Small intestine (tissue), 16 donors: ENCODE measurements at places on chromosomes 6 and 20.
A peak's percentile ranks its signal among the peaks of the same experiment; 100 is the strongest.

- DNase-seq: peak; percentile 49
Observed at GRCh38 chr6:108714101-108714765, 134.0 kb upstream of the ARMC2 start.

GRCh38 chr6:154591234-154591633, 80.7 kb upstream of the CNKSR3 start:
- DNase-seq: peak; percentile 49

GRCh38 chr20:38855356-38855755, 49.9 kb downstream of the PPP1R16B start:
- no peak for DNase-seq

DNA sequence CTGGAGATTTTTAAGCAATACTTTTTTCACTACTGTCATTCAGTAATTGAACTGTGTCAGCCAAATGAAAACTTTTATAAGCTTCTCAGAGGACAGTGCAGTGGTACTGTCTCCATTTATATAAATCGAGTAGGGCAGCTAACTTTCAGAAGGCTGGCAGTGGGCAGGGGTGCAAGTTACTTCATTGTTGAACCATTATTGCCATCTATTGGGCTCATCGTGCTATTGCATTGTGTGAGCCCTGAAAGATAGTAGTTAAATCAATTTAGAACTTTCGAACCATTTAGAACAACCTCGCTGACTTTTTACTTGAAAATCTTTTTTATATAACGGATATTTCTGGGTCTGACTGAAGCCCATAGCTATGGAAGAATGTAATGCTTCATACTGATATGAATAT, 347.8 kb upstream of the PLCB4 start:
- DNase-seq: peak; percentile 40

- DNase-seq: no peak
Observed at GRCh38 chr6:43949551-43949991, 177.7 kb downstream of the MRPL14 start.

DNA sequence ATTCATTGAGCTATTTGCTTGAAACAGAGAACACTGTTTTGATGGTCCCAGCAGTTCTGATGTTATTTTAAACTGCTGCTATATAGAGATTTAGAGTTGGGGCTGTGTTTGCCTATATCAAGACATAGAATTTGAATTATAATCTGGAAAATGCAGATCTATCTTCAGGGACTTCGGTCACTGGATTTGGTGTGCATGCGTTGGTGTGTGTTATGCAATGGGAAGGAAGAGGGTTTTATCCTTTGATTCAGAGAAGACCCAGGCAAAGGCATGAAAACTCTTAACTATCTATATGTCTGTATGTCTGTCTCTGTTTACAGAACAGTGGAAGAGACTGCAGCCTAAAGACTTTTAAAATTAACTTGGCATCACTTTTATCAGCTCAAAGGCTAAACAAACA, 2.0 kb downstream of the ADGRB3 start:
- no peak for DNase-seq

DNA sequence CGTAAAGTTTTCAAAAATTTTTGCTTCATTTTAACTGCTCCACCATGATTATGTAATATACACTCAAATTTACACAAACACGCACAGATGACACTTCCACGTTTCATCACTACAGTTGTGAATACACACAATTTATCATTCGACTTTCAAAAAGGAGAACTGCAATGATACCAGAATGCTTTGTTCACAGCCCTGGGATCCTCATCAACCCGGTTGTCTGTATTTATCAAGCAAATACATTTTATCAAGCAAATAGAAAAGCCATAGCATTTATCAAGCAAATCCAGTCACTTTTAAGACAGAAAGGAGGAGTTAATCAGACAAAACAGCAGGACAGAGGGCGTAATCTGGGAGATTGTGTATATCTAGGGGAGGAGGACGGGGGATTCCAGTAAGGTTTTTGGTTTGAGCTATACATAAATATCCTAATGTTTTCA, 20.3 kb upstream of the ABT1 start:
- no peak for DNase-seq

GRCh38 chr6:111080698-111081097, 6.6 kb upstream of the SLC16A10 start:
- peak; percentile 42 for DNase-seq

DNA sequence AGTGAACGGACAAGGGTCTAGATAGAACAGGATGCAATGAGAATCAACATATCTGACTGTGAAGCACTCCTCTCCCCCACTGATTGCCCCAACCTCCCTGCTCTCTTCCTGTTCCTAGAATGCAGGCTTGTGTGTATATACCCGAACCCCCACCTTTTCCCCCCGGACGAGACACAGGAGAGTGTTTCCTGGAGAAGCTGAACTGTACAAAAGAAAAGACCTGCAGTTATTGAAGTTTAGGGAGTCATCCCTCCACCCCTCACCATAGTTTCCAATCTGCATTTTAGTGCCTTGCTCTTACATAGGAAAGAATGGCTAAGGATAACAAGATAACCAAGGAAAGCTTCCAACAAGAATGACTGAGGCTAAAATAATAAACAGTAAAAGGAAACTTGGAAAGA, 55.5 kb upstream of the PDE10A start:
- DNase-seq: no peak

DNA sequence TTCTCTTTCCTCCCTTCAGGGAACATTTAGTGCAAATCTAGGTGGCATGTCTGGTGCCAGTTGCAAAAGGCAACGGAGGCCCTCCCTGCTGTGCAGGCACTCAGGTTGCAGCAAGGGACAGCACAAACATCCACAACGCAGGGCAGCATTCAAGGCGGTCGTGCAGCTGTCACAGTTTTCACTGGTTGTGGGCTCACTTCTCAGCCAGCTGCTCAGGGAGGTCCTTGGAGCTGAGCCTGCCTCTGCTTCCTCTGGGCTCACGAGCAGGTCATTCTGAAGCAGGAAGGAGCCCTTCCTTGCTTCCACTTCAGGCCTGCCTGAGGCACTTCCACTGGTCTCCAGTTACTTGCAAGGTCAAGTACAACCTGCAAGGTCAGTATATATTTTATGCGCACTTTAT, 3.8 kb upstream of the NPEPL1 start:
- no peak for DNase-seq

DNA sequence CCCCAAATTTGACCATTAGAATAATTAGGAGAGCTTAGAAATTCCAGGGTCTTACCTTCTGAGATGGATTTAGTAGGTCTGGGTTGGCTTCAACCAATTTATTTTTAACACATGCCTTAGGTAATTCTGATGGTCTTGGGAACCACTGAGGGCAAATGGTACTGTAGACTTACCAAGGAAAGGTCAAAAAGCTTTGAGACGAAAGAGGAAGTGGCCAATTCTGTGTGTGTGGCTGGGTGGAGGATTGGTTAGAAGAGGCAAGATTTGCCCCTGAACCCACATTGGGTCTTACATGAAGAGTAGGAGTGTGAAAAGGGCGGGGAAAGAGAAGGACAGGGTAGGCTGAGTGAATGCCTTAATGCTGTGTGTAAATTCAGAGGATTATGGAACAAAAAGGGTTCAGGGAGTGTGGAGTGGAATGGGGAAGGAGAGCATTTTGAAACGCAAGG, 2.7 kb downstream of the ITCH start:
- no peak for DNase-seq

GRCh38 chr6:147397306-147397705, 111.2 kb upstream of the SAMD5 start:
- no peak for DNase-seq

GRCh38 chr6:2021713-2022125, 223.7 kb downstream of the GMDS start:
- DNase-seq: peak; percentile 17

- no peak for DNase-seq
Observed at GRCh38 chr6:111119571-111120329, 32.4 kb downstream of the SLC16A10 start.

DNA sequence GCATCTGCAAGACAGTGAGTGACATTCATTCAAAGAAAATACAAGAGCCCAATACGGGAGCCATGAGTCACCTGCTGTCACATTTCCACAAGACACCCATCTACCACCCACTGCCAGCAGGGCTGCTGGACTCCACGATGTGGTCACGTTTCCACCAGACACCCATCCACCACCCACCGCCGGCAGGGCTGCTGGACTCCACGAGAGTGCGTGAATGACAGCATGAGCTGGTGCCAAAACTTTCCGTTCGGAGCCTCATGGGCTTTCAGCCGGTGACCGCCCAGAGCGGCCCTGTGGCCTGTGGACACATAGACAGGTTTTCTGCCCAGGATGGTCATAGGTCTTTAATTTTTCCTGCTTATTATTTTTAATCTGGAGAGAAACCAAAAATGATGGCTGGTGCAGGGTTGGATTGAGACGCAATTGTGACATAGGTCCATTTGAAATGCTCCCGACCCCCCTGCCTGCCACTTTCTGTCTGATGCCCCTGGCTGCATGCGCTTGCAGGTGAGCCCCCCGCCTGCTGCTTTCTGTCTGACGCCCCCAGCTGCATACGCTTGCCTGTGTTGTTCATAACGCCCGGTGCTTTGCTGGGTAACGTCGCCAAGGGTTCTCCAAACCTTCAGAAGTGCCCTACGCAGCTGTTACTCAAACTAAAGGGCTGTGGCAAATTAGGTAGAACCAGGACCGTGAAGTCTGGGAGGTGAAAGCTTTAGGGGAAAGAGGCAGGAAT, 59.1 kb upstream of the SMOC2 start:
- DNase-seq: no peak

GRCh38 chr20:52083627-52084232, 107.8 kb downstream of the ZFP64 start:
- peak; percentile 46 for DNase-seq

DNA sequence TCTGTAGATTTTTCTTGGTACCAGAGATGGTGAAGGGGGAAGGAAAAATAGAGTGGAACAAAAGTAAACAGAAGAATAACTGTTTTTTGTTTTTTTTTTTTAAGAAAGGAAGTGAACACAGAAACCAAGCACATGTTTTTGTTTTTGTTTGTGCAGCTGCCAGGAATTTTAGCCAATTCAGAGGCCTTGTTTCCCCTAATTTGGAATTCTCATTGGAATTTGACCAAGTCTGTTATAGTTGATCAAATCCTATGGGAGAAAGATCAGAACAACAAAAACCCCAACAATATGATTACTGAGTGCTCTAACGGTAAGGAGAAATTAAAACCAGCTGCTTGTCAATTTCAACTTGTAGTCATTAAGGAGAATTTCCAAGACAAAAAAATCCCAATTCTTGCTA, 18.2 kb upstream of the IL22RA2 start:
- no peak for DNase-seq

DNA sequence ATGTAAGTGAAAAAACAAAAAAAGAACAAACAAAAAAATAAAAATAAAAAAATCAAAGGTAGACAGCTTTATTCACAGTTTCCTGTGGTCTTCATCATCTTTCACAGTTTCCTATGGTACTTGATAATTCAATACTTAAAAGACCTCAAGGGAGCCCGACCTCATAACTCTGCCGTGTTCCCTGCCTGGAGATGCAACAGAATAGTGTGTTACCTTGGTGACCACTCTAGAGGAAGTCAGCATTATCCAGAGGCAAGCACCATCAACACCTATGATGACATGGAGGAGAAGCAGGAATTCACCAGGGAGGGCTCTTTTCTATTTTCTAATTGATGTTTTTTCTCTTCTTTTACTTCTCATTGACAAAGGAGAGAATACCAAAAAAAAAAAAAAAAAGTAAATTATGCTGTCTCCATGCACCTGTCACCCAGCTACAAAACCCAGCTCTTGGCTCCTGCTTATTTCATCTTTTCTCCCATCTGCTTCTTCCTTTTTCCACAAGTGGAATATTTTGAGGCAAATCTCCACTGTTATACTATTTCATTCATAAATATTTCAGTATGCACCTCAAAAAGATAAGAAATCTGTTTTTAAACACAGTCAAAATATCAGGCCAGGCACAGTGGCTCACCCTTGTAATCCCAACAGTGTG, 95.8 kb upstream of the STXBP5 start:
- no peak for DNase-seq

GRCh38 chr20:64105846-64106434, 1.4 kb downstream of the NPBWR2 start:
- no peak for DNase-seq

DNA sequence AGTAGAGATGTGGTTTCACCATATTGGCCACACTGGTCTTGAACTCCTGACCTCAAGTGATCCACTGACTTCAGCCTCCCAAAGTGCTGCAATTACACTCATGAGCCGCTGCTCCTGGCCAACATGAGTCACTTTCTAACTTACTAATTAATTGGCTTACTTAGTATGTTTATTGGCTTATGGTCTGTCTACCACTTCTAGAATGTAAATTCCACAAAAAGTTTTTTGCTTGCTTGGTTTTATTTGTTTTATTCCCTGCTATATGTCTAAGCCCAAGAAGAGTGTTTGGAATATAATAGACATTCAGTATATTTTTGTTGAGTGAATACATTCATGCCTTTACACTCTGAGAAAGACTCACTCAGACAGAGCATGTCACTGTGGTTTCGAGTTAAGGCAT, 86.0 kb downstream of the SAMD3 start:
- DNase-seq: no peak

DNA sequence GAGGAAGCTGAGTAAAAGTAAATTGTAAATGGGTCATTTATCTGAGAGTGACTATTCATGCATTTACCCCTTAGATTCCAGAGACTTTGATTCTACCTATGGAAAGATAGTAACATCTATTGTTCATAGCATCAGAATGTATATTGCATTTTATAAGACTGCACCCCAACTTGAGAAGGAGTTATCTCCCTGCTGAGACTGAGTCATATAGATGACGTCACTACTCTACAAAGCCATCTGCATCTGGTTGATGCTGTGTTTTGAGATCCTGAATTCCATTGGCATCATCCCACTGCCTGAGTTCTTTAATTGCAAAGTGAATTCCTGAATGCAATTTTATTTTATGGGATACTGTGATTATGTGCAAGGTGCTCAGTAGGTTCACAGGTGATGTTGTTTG, 444.0 kb upstream of the SLC35B3 start:
- DNase-seq: no peak

DNA sequence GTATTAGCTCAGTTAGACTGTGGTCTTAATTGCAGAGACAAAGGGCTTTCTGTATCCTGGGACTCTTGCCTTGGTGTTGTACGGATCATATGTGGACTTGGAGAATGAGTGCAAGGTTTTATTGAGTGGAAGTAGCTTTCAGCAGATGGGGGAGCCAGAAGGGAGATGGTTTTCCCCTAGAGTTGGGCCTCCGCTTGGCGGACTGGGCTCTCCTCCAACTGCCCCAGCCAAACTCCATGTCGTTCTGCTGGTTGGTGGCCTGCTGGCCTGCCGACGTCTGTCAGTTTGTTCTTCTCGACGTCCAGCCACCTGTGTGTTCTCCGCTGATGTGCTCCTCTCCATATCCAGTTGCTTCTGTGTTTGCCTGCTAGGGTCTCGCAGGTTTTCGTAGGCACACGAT, 189.5 kb upstream of the FLRT3 start:
- DNase-seq: no peak
